ENCODE measurements at places on chromosomes 5 and 9.

DNA sequence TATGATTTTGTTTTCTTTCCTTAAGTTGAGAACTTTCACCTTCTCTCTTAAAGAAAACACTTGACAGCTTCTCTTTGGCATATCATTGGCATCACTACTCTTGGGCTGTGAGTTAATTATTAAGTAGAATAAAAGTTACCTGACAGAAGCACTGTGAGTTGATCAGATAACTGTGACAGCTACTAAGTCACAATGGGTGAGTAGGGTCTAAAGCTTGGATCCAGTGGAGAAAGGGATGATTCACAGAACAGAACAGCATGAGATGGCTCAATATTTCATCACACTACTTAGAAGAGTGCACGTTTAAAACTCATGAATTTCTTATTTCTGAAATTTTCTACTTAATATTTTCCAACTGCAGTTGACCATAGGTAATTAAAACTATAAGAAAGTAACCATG is 268.5 kb upstream of the NMUR2 start:
- DNase-seq = no peak

DNA sequence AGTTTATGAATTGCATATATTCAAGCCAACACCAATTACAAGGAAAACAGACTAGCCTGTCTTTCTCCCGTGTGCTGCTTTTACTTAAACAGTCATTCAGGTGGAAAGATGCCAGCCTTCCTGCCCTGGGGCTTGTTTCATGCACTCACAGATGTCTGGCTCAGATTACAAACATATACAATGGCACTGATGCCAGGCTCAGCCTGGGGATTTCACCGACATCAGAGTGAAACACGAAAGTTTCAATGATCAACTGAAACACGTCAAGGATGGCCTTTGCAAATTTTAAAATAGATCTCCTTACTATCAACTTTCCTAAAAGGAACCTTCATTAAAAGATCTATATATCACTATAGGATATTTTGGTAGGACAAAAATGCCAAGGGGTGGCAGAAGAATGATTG is 1576.5 kb downstream of the EFNA5 start:
- no peak for DNase-seq

DNA sequence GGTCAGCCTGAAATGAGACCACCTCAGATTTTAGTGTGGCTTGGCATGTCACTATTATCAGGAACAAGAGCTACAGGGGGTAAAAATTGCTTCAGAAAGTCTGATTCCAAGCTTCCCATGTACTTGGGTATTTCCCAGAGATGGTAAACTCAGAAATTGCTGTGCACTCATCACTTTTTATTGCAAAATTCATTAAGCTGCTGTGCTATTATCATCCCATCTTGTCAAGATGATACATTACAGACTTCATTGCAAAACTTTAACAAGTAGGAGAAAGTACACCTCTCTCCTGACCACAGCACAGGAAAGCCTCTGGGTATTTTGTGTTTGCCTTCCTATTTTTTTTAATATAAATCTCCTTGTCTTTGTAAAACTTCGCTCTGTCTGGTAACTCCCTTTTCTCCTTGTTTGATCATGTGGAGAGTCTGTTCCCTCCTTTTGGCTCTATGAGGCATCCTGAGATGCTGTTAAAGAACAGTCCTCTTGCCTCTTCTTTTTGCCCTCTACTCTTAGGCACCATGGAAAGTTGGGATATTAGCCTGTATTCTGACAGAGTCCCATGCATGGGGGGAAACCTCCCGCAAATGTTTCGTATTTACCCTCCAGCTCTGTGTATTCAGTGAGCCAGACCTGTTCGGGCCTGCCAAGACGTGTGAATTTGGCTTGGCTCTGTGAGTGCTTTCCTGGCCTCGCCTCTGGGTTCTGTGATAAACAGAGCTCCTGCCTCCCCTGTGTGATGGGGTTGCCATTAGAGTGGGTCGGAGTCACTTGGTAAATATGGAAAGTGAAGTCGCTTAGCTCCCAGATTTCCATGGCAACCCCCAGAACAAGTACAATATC is 260.7 kb downstream of the NR3C1 start:
- no peak for DNase-seq

- no peak for DNase-seq
Observed at GRCh38 chr9:74960561-74960960, 7.8 kb upstream of the C9orf40 start.

DNA sequence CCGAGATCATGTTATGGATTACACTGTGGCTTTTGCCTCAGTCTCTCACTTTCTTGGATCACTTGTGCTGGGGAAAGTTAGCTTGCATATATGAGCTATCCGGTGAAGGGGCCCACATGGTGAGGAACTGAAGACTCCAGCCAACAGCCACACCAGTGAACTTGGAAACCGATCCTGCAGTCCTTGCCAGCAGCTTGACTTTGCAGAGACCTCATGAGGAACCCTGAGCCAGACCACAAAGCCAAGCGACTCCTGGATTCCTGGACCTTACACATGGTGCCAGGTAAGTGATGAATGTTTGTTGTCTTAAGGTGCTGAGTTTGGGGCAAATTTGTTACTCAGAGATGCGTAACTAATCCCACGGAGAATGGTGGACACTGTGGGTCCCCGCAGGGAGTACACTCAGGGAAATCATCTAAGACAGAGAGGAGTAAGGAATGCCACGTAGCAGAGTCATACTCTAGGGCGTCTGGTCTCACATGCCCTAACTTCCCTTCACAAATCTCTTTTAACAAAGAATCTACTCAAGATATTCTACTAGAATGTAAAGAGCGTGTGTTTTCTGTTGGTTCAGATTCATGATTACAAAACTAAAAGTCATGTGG is 76.5 kb upstream of the PJA2 start:
- DNase-seq = no peak

DNA sequence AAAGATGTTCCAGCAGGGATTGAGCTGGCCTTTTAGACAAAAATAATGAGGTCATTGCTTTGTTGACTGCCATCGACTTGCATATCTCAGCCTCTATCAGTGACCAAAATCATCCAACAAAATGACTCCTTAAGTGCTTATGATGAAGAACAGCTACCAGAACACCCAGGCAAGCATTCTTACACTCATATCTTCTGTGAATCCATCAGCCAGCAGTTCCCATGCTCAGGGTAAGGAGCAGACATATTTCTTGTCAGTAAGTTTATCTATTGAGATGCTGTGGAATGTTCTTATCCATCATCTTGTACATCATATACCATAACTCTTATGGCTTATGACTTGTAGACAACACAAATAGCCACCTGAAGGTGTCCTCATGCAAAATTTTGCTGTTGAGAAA is 20.2 kb upstream of the SPDL1 start:
- DNase-seq = no peak

DNA sequence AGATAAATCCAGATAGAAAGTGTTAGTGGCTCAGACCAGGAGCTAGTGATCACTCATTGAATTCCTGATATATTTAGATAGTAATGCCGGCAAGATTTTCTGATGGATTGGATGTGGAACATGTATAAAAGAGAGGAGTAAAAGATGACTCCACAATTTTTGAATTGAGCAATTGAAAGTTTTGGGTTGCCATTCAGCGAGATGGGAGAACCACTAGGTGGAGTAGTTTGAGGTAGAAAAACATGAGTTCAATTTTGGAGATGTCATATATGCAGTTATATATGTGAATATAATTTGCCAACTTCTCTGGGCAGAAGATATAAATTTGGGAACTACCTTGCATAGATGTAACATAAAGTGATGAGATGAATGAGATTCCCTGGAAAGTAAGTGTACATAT is 502.5 kb upstream of the SEMA6A start:
- DNase-seq = no peak

DNA sequence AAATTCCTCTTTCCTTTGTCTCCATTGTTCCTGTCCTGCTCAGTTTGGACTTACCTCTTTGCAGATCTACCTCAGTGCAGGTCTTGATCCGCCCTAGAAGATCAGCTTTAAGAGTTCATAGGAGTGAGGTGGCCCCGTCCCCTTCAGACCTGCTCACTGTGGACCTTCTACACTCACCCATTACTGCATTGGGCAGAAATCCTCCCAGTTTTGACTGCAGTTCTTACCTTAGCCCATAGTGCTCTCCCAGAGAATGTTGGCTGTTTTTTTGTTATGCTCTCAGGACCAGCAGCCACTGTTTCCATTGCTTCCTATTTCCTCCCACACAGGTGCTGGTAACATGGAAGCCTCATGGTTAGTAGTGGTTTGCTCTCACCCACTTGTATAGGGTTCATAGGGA is 63.3 kb downstream of the GALNT10 start:
- DNase-seq = no peak
